ENCODE measurements at places on chromosomes 5 and 9.

GRCh38 chr5:134997015-134997414, 29.3 kb downstream of the CATSPER3 start:
- DNase-seq: no peak

DNA sequence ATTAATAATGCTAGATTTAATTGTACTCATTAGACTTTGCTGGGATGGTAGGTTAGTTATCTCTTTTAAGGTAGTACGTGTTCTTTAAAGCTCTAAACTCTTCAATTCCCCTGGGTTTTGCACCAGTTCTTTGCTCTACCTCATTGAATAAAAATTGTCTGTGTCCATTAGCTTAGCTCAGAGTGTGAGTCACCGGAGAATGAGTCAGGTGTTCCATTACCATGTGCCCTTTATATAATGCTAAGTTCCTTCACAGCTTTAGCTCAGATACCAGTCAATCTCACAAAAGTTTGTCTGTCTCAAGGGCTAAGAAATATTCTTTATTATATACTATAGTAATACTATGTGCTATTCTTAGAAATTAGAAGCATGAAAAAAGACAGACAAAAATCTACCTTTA, 339.4 kb downstream of the PRELID2 start:
- DNase-seq: no peak

DNA sequence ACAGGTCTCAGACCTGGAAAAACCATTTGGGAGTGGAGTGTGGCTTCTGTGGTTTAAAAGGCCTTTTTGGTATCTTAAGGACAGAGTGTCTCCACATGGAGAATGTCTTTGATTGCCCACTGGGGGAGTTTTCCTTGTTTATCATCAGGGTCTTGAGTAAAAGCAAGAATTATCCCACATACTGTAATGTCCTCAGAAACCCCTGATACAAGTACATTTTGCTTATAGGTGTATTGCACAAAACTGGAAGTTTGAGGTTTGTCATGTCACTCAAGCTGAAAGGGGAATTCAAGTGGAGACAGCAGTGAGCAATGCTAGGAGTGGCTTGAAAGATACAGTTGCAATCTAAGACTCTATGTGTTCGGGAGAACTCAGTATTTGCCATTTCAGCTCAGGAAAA, 62.7 kb upstream of the GRAMD2B start:
- no peak for DNase-seq

DNA sequence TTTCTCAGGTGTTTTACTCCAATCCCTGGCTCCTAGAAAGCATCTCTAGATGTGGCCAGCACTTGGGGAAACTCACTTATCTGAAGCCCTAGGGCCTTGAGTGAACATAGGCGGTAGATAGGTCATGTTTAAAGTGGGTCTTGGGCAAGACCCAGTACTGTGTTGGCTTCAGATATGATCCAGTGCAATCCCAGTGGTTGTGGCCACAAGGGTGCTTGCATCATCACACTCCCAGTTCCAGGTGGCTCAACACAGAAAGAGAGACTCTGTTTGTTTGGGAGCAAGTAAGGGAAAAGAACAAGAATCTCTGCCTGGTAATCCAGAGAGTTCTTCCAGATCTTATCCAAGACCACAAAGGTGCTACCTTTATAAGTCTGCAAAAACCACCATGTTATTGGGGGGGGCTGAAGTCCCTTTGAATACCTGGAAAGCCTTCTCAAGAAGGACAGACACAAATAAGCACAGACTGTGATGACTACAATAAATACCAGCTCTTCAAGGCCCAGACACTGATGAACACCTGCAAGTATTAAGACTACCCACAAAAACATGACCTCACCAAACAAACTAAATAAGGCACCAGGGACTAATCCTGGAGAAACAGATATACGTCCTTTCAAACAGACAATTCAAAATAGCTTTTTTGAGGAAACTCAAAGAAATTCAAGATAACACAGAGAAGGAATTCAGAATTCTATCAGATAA, 114.7 kb downstream of the LURAP1L start:
- no peak for DNase-seq

GRCh38 chr5:88830567-88830966, 52.4 kb downstream of the MEF2C start:
- DNase-seq: no peak

GRCh38 chr9:95088421-95089161, 228.9 kb downstream of the FANCC start:
- peak; percentile 30 for DNase-seq

- no peak for DNase-seq
Measured at GRCh38 chr5:132528021-132528420, 15.3 kb downstream of the IL5 start.

DNA sequence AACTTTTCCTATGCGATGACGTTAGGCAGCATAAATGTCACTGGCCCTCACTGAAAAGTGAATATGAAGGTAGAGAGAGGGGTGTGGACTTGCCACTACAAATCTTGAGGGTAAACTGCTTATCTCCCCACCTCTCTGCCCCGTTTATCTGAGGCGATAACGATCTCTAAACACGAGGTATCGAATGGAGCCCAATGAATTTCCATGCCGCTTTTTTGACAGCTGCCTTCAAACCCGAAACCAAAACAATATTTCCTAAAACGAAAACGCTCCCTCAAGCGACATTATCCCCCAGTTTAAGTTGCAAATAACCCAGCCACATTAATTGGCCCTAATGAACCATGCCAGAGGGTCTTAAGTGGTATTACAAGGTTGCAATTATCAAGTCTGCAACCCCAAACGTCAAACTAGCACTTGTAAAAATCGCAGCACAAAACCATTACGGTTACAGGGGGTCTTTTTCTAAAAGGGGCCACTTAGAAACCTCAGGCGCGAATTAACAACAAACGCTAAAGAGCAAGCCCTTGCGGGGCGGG, 1.4 kb downstream of the NR3C1 start:
- peak; percentile 65 for DNase-seq

DNA sequence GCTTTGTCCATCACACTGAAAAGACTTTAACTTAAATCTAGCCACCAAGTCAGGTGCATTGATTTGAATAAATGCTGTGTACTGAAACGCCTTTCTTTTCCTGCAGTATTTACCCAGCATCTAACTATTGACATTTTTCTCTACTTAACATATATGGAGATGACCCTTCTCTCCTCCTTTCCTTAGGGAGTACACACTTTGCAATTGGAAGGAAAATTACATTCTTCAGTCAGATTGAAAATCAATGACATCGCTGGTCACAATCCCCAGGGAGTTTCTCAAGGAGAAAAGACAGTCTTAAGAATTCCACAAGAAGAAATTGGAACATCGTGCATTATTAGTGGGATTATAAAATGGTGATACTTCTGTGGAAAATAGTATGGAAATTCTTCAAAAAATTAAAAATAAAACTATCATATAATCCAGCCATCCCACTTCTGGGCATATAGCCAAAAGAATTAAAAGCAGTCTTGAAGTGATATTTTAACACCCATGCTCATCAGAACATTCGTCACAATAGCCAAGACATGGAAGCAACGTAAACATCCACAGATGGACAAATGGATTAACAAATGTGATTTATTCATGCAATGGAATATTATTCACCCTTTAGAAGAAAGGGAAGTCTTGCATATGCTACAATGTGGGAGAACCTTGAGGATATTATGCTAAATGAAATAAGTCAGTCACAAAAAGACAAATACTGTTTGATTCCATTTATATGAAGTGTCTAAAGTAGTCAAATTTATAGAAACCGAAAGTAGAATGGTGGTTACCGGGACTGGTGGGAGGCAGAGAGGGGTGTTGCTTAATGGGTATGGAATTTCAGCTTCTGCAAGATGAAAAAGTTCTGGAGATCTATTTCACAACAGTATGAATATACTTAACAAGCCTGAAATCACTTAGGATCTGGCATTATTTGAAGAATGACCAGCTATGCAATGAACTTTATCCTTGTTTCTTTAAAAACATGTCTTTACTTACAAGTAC, 14.3 kb upstream of the FREM1 start:
- DNase-seq: no peak

DNA sequence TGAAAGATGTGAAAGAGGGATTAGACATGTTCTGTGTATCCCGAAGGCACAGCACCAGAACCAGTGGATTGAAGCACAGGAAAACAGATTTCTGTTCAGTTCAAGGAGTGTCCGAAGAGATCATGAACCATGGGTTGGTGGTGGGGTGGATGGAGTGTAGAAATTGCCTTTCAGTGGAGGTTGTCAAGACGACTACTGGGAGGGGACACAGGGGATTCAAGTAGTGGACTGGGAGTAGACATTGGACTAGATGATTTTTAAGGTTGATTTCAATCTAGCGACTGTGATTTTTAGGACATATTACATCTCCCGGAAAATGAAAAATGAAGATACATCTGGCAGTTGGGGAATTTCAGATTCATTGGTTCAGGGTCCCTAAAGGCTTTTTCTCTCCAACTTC, 35.9 kb upstream of the TNFAIP8 start:
- DNase-seq: no peak

DNA sequence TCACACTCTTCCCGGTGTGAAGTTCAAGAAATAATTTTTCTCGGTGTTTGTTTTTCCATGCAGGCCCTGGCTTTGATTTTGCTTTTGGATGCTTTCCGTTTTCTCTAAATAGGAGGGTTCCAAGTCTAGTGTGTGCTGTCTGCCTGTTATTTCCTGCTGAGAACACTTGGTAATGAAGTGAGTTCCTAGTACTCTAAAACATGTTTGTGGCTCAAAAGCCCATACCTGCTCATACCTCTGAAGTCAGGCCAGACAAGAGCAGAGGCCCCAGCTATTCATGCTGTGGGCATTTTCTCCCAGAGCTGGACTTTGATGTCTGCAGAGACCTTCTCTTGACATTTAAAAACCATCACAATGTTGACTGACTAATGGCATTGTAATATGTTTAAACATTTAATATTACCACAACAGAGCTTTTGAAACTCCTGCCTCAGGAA, 211.2 kb downstream of the GOLPH3 start:
- DNase-seq: no peak

DNA sequence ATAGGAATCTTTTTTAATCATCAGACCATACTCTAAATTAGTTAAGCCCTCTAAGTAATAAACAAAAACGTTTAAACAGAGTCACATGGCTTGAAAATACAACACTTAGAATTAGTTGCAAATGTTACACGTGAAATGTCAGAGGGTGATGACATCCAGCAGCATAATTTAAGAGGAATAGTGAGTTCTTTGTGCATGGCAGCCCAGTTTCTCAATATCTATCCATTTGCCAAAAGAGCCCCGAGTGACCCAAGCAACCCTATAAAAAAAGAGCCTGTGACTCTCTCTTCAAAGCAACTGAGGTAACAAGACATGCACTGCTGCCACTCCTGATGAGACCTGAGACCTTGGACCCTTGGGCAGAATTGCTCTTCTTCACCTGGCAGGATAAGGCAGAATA, 96.9 kb upstream of the RASA1 start:
- no peak for DNase-seq

GRCh38 chr5:135052511-135053145, 18.6 kb upstream of the PITX1 start:
- no peak for DNase-seq

DNA sequence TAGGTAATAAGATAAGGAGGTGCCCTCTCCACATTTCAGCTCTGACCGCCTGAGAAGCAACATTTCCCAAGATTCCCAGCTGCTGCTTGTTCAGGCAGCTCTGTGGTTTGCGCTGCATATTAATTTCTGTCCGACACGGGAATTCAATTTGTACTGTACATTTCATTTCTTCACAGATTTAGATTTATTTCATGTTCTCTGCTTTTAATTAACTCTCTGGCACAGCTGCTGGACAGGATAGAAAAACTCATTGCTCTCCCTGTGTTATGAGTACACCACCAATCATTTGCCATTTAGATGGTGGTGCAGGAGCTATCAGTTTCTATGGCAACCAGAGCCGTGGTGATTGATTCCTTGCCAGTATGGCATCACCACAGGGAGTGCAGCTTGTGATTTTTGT, 558.5 kb downstream of the DMRTA1 start:
- DNase-seq: no peak

- DNase-seq: no peak
Measured at GRCh38 chr5:63121471-63121870, 542.9 kb downstream of the LRRC70 start.

DNA sequence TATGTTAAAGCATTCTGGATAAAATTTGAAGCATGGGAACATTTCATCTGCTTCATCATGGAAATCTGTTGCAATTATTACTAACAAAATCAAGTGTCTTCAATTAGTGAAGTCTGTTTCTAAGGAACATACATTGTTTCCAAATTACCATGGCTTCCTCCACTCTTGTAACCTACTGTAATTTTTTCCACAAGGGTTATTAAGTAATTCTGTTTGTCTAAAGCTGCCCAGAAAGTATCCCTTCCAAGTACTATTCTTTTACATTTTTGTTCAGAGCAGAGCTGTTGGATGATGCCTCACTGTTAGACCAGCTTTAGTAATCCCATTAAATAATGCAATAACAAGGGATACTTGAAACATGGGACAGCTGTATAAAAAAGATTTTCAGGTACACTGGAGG, 483.5 kb upstream of the CD180 start:
- no peak for DNase-seq

- DNase-seq: no peak
Measured at GRCh38 chr5:96747720-96748119, 60.0 kb downstream of the ERAP1 start.

GRCh38 chr5:17430241-17430640, 67.8 kb upstream of the TAF11L2 start:
- DNase-seq: no peak

GRCh38 chr5:79493596-79494345, 20.2 kb downstream of the HOMER1 start:
- no peak for DNase-seq

DNA sequence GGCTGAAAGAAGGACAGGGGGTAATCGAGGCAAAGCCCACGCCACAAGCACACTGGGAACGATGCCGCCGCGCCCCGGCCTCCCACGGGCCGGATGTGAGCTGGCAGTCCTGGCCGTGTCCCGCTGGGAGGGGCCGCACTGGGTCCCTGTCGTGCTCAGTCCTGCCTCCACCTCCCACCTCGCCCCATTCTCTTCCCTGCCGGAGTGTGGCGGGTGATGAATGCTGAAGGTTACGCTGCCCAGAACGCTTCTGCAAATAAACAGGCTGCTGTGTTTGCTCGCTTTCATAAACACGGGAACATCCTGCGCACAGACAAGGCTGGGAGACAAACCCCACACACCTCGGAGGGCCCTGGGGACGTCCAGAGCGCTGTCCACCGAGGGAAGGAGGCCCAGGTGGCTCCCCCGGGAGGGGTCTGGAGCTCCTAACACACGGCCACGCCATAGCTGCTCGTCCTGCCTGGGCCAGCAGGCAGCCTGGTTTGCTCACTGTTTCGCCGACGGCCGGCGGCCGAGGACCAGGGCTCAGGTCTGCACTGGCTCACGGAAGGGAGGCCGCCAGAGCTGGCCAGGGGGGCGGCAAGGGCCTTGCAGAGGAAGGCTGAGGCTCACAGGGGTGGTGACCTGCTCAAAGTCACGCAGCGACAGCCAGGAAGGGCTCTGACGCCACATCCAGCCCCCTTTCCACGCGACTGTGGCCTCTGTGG, 2.3 kb downstream of the DNLZ start:
- DNase-seq: no peak

- no peak for DNase-seq
Measured at GRCh38 chr5:77087484-77088261, 588 bp upstream of the ZBED3 start.

Measured in activated effector memory CD4-positive, alpha-beta T cell treated with anti-CD3 and anti-CD28 coated beads, Interleukin-2, amount 50 U/mL, for 16 hours (primary cell).